Renal pelvis (tissue), 12 donors: ENCODE measurements at places on chromosomes 6 and 20.
A peak's percentile ranks its signal among the peaks of the same experiment; 100 is the strongest.

GRCh38 chr6:21000331-21000801, 466.1 kb downstream of the CDKAL1 start:
- DNase-seq: no peak

GRCh38 chr20:62021793-62022385, 43.8 kb downstream of the TAF4 start:
- no peak for DNase-seq

GRCh38 chr6:41439524-41440418, 104.4 kb downstream of the NCR2 start:
- no peak for DNase-seq

GRCh38 chr20:63293456-63293855, 470 bp downstream of the COL20A1 start:
- DNase-seq: no peak

GRCh38 chr20:64067005-64067632, 4.1 kb downstream of the TCEA2 start:
- DNase-seq: no peak

- DNase-seq: no peak
Observed at GRCh38 chr6:65199683-65200082, 507.3 kb downstream of the EYS start.

GRCh38 chr6:12761376-12762115, 45.0 kb downstream of the PHACTR1 start:
- DNase-seq: no peak

DNA sequence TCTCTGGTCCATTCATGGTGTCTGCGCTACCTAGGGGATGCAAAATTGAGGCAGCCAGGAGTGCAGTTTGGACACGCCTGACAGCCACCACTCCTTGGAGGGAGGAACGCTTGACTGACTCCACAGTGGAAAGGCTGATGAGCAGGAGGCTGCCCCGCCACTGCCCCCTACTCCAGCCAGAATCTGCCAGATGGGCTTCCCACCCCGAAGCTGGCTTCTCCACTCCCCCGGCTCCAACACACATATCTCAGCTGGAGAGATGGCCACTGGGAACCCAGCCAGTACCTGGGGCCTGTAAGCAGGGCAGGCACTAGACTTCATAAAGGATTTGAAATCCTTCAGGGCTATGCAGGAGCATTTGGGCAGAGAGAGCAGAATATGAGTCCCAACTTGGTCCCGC, 51.4 kb upstream of the BLCAP start:
- no peak for DNase-seq

DNA sequence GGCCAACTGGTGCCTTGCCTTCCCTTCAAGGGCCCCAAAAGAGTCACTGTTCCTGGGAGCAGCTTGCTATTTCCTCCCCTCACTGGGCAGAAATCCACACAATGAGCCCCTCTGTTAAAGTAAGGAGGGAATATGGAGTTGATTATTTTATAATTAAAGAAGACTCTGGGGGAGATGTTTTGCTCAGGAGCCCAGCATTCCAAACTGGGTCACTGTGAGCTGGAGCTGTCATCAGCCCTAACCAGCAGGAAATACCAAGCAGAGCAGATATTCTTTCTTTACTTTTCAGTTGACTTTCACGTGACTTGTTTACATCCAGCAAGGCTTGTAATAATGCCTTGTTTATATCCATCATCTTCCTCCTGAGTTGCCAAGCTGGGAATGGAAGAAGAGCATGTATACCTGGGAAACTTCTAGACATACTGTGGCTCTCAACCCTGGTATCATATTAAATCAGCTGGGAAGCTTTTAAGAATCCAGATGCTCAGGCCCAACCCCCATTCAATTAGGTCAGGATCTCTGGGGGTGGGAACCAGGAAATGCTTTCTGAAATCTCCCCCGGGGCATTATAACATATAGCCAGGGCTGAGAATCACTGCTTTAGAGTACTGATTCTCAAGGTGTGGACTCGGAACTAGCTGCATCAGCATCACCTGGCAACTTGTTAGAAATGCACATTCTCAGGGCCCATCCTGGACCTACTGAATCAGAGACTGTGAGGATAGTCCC, 175.6 kb upstream of the MYLIP start:
- DNase-seq: no peak

DNA sequence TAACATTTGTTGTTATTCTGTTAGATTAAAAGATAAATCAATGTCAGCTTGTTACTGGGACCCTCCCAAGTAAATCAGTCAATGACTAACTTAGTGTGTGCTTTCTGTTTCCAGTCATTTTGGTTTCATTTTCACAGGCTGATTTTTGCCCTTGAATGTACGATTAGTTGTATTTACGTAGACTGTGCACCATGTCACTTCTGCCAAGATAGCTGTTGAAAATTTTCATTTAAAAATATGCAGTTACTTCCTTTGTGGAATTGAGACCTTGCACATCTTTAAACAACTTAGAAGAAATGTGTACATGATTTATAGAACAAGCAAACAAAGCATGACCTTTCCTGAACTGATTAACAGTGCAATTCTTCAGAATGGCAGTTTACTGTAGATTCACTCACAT, 944.8 kb upstream of the CITED2 start:
- peak; percentile 22 for DNase-seq

GRCh38 chr6:41256383-41256782, 28.2 kb downstream of the TREML4 start:
- DNase-seq: no peak

GRCh38 chr20:47008842-47009518, 114.3 kb downstream of the EYA2 start:
- DNase-seq: no peak

- DNase-seq: peak; percentile 49
Observed at GRCh38 chr6:73695619-73696421, at the start of gene CD109. Gene CD109, plus strand, starts transcription at chr6:73696203. Its CDS starts 13 bp downstream, at chr6:73696216.
